Caco-2 (cell line): ENCODE measurements at places on chromosomes 1 and 21. TPM values are rescaled to one million over a fixed set of nuclear protein-coding genes. Genes with fewer than 3 reads are reported as not detected.

DNA sequence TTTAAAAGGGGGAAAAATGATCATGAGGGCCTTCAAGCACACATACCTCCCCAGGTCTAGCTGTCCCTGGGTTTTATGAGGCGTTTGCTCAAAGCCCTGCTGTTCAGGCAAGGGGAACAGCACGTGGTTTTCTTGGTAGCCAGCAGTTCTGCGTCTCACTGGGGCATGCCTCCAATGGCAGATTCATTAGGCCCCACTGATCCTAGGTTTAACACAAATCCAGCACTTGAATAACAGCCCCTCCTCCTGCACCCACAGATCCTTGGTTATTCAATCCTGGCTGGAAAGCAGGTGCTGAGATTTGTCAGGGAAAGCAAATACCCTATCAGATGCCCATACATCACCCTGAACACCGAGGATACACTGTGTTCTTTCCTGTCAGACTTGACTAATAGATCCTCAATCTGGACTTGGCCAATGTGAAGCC, 106.4 kb downstream of the ZC3H11B start:
- DNase-seq: no peak

DNA sequence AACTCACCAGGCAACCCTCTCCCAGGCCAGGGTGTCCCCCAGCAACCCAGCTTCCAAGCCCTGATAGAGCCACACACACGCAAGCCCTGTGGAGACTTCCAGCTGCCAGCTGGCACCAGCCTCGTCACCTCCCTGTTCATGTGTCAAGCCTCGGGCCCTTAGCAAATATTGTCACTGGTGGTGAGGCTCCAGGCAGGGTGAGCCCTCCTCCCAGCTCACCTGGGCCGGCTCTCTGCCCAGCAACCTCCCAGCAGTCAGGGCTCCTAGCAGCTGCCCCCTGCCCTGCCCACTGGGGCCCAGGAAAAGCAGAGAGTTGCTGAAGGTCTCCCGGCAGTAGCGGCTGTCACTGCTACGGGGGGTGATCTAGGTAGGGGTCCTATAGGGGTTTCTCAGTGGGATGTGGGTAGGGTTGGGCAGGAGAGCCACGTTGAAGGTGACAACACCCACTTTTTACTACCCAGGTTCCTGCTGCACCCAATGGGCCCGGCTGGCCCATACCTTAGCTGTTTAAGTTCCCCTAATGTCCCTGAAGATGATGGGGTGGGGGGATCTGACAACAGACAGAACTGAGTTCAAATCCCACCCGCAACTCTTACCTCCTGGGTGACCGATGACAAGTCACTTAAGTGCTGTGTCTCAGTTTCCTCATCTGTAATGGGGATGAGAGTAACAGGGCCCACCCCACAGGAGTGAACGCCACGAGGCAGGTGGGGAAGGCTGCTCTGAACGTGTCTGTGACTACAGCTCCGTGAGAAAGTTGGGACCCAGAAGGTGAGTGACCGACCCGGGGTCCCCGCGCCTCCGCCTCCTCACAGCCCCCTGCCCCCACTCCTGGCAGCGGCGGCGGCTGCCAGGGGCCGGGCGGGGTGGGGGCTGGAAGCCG, 678 bp downstream of the TTC39A start:
- no peak for DNase-seq

Gene PAQR7
- 22.3 and 26.0 TPM in 2 replicates for total RNA-seq

Gene C8A
- not detected in 2 replicates for total RNA-seq

Gene CRP
- not detected in 2 replicates for total RNA-seq

Gene RIT1
- total RNA-seq: 21.9 and 23.0 TPM in 2 replicates
